ENCODE measurements at places on chromosomes 6 and 20.

DNA sequence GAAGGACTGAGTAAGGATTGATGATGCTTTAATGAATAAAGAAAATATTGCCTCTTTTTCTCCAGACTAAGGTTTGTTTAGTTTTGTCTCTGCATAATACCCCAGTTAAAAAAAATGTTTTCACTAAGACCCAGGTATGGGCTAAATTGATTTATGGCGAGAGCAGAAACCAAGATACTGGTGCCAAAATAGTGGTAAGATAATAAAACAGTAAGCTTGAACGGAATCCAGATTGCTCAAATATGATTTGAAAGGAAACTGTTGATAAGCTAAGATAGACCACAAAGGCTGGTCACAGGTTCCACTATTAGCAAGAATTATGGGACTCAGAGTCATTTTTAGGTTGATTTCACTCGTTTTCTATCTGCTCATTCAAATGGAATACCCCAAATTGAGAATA, 831.2 kb downstream of the EPHA7 start:
- DNase-seq: no peak

DNA sequence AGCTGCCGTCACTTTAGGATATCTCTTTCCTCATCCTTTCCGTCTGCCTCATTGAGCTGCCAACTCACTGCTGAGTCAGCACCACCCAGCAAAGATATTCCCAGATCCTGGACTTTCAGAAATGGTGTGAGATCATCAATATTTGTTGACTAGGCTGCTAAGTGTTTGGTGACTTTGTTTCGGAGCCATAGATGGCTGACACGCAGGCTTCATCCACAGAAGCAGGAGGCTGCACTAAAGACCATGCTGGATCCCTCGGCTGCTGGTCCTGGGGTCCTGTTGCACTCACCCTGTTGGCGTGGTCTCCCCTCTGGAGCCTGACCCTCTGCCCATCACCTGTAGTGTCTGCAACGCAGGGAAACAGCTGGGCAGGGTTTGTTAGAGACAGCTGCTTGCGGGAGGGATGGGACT, 96.5 kb downstream of the ERMARD start:
- no peak for DNase-seq

- no peak for DNase-seq
These were observed 27.2 kb downstream of the DSE start for GRCh38 chr6:116397914-116398313.

DNA sequence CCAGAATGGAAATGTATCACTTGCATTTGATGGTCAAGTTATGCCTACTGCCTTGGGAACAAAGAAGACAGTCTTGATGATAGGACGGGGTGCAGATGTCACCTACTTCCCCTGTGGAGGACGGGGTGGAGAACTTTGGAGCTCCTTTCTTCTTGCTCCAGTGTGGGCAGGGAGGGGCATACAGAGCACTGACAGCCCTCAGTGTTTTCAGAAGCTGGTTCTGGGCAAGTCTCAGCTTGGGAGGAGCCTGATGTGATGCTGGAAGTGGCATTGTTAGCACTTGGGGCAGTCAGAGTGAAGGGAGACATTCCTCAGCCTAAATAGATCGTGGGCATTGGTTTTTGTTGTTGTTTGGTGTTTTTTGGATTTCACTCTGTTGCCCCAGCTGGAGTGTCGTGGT, 59.7 kb downstream of the SYNJ2 start:
- DNase-seq: no peak

DNA sequence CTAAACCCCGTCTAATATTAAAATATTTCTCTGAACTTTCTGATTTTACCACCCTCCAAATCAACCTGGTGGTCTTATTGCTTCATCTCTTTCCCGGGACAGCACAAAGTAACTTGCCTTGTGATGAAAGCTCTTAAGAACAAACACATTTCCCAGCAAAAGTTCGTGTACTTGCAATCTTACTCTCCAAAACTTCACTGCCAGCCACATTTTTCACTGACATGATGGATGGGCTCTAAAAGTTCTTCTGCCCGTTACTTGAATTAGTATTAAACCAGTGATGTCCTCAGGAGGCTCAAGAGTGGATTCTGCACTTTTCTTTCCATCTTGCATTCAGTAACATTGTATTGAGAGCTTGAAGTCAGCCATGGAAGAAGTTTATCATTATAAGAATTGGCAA, 731.6 kb upstream of the GJE1 start:
- no peak for DNase-seq

DNA sequence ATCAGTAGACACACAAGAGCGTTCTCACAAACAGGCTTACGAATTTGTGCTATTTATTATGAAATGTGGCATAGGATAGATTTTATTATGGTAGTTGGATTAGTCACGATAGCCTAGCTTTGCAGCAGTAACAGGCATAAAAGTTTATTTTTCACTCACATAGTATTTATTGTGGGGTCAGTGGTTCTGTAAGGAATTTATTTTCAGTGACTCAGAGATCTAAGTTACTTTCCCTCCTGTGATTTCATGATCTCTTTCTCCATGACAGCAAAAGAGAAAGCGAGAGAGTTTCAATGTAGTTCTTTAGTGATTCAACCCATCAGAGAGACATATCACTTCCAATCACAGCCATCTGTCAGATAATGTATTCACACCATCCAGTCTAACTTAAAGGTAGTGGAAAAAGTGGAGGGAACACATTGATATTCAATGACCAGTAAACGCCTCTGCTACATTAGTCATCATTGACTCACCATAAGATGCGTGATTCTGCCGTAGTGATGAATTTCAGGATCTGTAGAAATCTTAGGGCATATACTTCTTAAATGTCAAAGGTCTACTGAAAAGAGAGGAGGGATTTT, 605.5 kb downstream of the HDGFL1 start:
- no peak for DNase-seq

DNA sequence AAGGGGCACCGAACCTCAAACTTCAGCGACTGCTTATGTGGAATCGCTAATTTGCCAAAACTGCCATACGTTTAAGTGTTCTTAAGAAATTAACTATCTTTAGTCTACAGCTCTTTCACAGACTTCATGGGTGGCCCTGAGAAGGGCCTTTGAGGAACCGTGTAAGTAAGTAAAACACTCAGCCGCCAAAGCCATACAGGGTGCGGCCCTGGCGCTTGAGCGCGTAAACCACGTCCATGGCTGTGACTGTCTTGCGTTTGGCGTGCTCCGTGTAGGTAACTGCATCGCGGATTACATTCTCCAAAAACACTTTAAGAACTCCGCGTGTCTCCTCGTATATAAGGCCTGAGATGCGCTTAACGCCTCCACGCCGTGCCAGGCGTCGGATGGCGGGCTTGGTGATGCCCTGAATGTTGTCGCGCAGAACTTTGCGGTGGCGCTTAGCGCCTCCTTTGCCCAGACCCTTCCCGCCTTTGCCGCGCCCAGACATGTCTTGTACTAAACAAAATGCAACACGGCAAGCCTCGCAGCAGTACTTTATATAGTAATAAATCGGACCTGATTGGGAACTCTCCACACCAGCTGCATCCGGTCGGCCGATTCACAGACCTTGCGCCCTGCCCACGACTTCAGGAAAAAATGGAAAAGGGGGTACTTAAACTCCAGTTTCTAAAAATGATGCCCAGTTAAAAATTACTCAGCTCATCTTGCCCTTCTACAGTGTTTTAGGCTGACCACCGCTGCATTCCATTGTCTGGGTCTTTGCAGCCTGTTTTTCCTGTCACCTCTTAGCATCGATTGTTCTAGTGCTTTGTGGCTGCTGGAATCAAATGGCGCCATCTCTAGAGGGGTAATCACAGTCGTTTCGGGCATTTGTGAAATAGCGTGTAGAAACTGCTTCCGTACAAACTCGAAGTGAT, 38.9 kb downstream of the OR2B2 start:
- DNase-seq: peak; percentile 86

DNA sequence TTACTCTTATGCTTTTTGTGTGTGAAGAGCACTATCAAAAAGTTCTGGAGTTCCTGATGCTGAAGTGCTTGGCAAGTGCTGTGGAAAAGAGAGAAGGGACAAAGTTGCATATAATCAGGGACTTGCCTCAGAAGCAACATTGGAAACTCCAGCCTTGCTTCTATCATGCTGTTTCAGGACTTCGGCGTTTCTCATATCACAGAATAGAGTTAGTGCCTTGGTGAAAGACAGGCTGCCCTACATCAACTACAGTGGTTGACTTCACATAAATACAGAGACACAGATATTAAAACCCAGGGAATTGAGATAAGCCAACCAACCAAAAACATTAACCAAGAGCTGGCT, 36.2 kb upstream of the CDKAL1 start:
- no peak for DNase-seq

DNA sequence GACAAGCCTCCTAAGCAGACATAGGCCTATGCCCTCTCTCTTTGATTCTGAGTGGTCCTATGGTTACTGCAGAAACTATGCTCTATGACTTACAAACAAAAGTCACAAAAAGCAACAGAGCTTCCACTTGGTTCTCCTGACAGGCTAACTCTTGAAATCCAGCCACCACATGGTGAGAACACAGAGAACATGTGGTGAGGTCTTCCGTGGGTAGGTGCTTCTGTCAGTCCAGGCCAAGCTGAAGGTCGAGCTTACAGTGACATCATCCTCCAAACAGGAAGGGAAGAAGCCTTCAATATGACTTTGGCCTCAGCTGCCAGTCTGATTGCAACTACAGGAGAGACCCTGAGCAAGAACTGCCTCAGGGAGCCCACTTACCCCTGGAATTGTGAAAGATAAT, 265.5 kb downstream of the TBX18 start:
- no peak for DNase-seq

GRCh38 chr6:7200598-7201443, 93.1 kb downstream of the RREB1 start:
- DNase-seq: no peak

DNA sequence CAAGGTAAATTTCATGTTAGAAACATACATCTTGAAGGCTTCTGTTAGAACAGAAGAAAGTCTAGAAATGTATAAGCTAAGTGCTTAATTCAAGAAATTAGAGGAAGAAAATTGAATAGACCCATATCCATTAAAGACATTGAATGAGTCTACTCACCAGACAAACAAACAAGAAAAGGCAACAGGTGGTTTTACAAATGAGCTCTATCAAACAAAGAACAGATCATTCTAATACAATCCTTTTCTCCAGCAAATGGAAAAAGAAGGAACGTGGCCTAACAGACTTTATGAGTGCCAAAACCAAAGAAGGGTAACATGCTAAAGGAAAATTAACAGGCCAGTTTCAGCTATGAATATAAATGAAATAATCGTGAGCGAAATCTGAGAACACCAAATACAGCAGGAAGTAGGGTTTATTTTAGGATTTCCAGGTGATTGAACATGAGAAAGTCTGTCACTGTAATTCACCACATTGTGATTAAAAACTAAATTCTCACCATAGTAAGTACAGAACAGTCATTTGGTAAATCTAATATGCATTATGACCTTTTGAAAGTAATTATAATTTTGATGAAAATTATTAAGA, 22.6 kb downstream of the MTHFD1L start:
- DNase-seq: no peak

DNA sequence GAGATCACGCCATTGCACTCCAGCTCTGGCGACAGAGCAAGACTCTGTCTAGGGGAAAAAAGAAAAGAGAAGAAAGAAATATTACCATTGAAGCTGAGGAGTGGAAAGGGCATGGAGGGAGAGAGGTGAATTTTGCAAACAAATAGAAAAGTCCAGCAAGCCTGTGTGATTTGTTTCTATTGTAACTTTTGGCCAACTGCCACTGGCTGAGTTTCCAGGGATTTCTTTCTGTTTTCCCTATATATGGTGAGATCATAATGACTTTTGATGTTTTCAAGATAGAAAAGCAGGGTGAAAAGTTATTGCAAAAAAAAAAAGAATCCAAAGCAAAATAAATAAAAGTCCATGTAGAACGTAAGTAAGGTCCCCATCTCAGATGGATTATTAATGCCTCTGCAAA, 184.2 kb upstream of the RALGAPA2 start:
- DNase-seq: no peak

DNA sequence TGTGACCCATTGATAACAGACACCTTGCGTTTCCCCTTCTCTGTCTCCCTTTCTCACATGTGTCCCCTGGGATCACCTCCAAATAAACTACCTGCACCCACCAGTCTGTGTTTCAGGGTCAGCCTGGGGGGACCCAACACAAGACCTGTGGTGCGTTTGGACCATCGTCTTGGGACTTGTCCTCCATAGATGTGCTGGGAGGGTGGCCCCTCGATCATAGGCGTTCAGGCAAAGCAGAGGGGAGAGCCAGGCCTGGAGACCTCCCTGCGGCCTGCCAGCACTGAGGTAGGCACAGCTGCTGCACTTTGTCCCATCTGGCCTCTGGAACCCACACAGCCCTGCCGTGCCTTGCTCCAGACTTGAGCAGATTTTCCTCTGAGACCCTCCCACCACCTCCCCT, 18.1 kb downstream of the CST9 start:
- DNase-seq: no peak

GRCh38 chr6:136860043-136860442, 37.7 kb downstream of the PEX7 start:
- no peak for DNase-seq

- no peak for DNase-seq
These were observed 37.2 kb downstream of the TRMT6 start for GRCh38 chr20:5913166-5913565.

GRCh38 chr6:159919011-159919511, 28.3 kb downstream of the MAS1 start:
- no peak for DNase-seq

Data from CD4-positive, alpha-beta T cell treated with Interleukin-10 for 1 hour (primary cell).